T-helper 2 cell (primary cell): ENCODE measurements at places on chromosomes 1 and 21.

GRCh38 chr21:32604464-32604863 lies 7.7 kb downstream of the CFAP298 start:
- DNase-seq: no peak

- DNase-seq: no peak
Measured at GRCh38 chr1:167328816-167329483, 108.3 kb downstream of the POU2F1 start.

DNA sequence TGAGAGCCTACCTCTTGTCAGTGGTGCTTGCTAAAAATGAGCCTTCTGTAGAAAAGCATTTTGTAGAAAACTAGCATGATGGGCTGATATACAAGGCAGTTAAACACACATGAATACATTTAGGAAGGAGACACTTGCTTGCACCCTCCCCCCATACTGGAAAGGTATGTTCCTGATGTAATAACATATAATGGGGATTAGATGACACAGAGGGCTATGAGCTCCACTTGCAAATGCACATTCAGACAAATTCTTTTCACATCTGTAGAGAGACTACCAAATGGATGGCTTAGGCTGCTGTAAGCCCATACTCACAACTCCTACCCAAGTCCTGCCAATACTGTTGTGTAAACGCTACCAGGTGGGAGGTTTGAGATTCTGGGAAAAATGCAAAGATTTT lies 634.0 kb downstream of the SMYD3 start:
- DNase-seq: no peak

DNA sequence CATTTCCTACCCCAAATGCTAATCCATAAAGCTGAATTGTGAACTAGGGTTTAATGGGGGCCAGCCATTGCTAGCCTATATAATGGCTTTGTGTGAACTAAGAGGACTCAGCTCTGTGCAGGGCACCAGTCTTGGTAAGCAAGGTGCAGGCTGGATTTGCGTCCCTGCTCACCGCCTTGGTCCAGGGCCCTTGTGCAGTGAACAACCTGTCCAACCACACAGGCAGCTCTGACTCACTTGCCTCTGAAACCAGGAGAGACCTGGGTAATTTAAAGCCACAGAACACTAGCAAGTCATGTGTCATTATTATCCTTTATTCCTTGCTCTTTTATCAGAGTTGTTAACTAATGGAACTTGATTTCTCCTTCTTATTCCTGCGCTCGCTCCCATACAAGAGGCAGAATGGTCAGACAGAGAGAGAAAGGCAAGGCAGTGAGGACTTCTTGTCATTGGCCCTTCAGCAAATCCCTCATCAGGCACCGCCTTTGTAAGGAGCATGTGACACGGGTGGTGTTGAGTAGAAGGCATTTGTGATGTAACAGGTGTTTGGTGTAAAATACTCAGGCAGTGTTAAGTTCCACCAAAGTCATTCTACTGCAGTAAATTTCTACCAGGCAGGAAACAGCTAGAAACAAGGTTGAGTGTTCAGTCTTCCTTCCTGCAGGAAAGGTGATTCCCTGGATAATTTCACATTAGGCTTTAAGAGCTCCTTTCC lies 67.3 kb upstream of the OLIG2 start:
- DNase-seq: no peak

DNA sequence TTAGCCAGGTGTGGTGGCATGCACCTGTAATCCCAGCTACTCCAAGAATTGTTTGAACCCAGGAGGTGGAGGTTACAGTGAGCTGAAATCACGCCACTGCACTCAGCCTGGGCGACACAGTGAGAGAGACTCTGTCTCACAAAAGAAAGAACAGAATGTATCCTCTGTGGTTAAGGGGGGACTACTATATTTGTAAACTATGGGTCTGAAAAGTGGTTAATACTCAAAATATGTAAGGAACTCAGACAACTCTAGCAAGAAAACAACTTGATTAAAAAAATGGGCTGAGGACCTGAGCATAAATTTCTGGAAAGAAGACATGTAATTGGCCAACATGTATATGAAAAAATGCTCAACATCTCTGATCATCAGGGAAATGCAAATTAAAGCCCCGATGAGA lies 11.2 kb downstream of the FNBP1L start:
- no peak for DNase-seq

DNA sequence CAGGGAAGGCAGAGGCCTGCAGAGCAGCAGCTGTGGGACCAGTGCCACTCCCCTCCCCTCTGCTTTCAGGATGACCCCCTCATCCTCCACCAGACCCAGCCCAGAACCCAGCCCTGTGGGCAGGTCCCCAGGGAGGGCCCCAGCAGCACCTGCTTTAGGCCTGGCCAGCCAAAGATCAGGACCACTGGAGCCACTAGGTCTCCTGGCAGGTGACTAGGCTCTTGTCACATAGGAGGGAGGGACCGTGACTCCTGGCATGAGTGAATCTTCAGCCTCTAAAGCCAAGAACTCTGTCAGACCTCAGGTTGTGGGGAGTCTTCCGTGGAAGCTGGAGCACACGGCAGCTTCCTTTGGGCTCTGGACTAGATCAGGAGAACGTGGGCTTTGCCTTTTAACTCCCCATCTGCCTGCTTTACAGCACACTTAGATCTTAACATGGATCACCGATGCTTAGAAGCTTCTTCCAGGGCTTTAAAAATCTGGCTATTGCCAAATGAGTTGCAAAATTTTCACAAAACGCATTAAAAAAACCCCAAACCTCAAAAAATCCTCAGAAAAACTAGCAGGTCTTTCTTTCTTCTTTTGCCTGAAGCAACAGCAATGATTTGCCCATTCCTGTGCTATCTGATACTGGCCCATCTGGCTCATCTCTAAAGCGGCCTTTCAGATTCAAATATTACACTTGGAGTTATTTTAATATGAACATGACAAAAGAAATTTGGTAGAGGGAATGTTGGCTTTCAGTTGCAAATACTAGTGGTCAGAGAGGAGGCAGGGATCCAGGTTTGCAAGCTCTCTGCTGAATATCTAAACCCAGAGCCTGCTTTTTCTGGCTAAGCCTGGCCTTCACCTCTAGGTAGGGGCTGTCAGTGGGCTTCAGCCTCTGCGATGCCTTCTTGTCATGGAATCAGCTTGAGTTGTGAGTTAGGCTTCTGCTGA lies 235.2 kb downstream of the SDCCAG8 start:
- DNase-seq: no peak
